ENCODE measurements at places on chromosomes 6 and 20.

DNA sequence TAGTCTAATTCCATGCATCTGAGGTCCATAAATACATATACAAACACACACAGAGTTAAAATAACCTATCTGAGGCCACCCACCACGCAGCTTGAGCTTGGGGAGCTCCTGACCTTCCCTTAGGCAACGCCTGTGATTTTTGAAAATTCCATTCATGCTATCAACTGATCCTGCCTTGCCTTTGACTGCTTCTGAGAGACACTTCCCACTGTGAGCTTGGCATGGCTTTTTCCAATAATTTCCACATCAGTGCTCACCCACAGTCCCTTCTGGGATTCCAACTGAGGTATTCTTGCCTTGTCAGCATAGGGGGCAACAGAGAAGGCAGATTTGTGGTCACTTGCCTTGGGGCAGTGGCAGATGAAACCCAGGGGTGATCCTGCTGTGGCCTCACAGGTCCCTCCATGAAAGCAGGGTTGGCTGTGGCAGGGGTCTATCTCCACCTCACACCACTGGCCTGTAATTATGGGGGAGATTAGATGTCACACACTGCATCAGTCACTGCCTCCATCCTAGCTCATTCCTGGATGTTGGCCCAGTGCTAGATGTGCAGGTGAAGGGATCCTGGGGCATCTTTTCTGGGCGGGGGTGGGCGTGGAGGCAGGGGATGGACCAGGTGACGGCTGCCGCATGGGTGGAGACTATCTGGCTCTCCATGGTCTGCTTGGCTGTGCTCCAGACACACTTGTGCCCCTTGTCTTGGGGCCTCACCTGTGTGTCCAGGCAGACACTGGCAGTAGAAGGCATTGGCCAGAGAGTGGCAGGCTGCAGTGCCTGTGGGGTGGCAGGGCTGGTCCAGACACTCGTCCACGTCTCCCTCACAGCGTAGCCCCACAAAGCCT lies 11.2 kb upstream of the GPSM3 start:
- no peak for DNase-seq

GRCh38 chr6:136038531-136038930 lies 187.0 kb downstream of the PDE7B start:
- no peak for DNase-seq

- DNase-seq = no peak
Measured at GRCh38 chr6:13511913-13512717, 24.7 kb upstream of the GFOD1 start.

- no peak for DNase-seq
Measured at GRCh38 chr6:35640017-35640664, 48.6 kb downstream of the FKBP5 start.

DNA sequence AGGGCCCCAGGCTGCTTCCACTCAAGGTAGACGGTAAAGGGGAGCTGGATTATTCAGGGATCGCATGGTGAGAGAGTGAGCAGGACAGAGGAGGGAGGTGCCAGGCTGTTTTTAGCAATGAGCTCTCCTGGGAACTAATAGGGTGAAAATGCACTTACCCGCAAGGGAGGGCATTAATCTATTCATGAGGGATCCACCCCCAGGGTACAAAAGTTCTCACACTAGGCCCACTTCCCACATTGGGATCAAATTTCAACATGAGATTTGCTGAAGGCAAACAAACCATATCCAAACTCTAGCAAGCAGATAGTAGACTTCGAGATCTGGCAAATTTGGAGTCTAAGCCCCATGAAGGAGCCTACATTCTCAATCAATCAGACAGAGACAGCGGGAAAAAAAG lies 408.6 kb downstream of the RNF144B start:
- DNase-seq = no peak

- no peak for DNase-seq
Measured at GRCh38 chr20:32980131-32980941, 23.9 kb downstream of the SUN5 start.

DNA sequence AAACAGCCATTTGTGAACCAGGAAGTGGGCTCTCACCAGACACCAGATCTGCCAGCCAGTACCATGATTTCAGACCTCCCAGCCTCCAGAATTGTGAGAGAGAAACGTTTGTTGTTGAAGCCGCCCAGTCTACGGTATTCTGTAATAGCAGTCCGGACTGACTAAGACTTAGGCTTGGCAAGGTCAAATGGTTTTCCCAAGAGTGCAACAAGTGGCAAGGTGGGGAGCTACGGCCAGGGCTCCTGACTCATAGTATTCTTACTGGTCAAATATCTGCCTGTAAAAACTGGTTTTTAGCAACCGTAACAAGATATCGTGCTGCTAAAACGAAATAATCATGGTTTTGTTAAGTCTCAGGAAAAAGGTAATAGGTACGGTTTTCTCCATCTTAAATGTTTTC lies 37.8 kb downstream of the MCUR1 start:
- no peak for DNase-seq

GRCh38 chr6:113626475-113626874 lies 230.7 kb upstream of the MARCKS start:
- DNase-seq = no peak
